ENCODE measurements at places on chromosomes 7 and 10. TPM values are rescaled to one million over a fixed set of nuclear protein-coding genes. Genes with fewer than 3 reads are reported as not detected.

Gene LLCFC1
- total RNA-seq, result not detected

Gene ASZ1
- total RNA-seq, result not detected

Gene TUBB8
- total RNA-seq, result not detected

Gene FKBP6
- total RNA-seq, result not detected

Gene CYTH3
- 38.2 TPM for total RNA-seq

Gene DPY19L1
- total RNA-seq, result 34.6 TPM

Gene COL1A2
- total RNA-seq, result 1,111 TPM

Gene ARMC3
- total RNA-seq, result not detected

Gene DGKI
- 3.5 TPM for total RNA-seq

Gene GPNMB
- 202 TPM for total RNA-seq

Gene BRI3
- total RNA-seq, result 72.8 TPM

Gene UNCX
- total RNA-seq, result not detected

Gene CAV2
- 91.5 TPM for total RNA-seq

Gene MBL2
- not detected for total RNA-seq

Gene AKR1B15
- total RNA-seq, result not detected

Gene GNAT3
- total RNA-seq, result not detected

Gene NSUN5
- 22.5 TPM for total RNA-seq

All from subcutaneous preadipocyte (primary cell).